ENCODE measurements at places on chromosomes 5 and 9. TPM values are rescaled to one million over a fixed set of nuclear protein-coding genes. Genes with fewer than 3 reads are reported as not detected.

DNA sequence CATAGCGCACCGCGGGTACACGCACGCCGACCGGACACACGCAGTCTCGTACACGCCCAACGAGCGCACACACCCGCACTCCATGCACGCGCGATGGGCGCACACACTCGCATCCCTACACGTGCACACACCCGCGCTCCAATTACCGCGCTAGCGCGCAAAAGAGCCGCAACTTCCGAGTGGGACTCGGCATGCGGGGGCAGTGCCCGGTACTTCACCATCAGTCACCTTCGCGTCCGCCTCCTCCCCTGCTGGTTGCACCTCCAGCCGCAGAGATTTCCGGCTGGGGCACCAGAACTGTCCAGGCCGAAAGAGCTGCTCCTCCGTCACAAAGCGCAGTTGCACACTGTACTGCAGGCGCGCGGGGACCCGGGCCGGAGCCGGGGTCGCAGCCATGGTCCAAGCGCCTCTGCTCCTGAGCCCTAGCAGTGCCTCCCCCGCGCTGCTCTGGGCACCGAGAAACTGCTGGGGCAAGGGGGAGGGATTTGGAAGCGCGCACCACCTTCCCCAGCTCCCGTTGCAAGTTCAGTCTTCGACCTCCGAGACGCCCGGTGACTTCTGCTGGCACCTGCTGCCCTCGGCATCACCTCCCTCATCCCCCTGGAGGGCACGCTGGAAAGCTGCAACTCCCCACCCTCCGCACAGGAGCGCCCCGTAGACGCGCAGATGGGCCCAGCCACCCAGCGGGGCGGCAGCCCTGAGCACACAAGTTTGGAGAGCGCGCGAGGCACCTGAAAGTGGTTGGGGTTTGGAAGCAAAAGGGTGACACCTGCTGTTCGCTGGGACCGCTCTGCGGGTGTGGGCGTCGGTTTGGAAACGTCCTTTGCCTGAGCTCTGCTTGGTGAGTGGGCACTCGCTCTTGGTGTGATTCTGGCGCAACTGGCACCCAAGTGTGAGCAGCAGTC, 337.4 kb upstream of the PUM3 start:
- no peak for DNase-seq

Gene OGN
- not detected for total RNA-seq

GRCh38 chr9:78559449-78559885, 262.5 kb downstream of the PSAT1 start:
- DNase-seq, result no peak

GRCh38 chr5:157778121-157778805, 34.8 kb downstream of the LSM11 start:
- peak; percentile 89 for DNase-seq

GRCh38 chr9:131585375-131585774, 40.1 kb downstream of the PRRT1B start:
- no peak for DNase-seq

Gene EEIG1
- total RNA-seq, result 5.0 TPM
